Cardiac muscle cell (in vitro differentiated cells and primary cell): ENCODE measurements at places on chromosomes 7 and 10. TPM values are rescaled to one million over a fixed set of nuclear protein-coding genes. Genes with fewer than 3 reads are reported as not detected.

- no peak overlapping the region for H3K27ac ChIP-seq
- H3K4me1 ChIP-seq, result no peaks in the 10 kb centered on the region
- H3K36me3 ChIP-seq, result no peaks in the 10 kb centered on the region
- DNase-seq, result no peak
- no peak overlapping the region for H3K4me3 ChIP-seq
- peaks cover 10% of the 10 kb centered on the region for H3K27me3 ChIP-seq
These were observed 37.0 kb upstream of the EGR2 start for GRCh38 chr10:62852961-62853702.

GRCh38 chr7:143282124-143282523 is 2.6 kb upstream of the TMEM139 start:
- H3K36me3 ChIP-seq, result no peaks in the 10 kb centered on the region
- H3K27ac ChIP-seq, result no peak overlapping the region
- no peak for DNase-seq
- no peak overlapping the region for H3K4me3 ChIP-seq
- H3K4me1 ChIP-seq, result no peaks in the 10 kb centered on the region
- no peaks in the 10 kb centered on the region for H3K27me3 ChIP-seq

The CDC14C gene
- 0.06 TPM in 1 of 2 replicates, not detected in the other for polyA plus RNA-seq

- H3K36me3 ChIP-seq, result no peaks in the 10 kb centered on the region
- no peak overlapping the region for H3K27ac ChIP-seq
- no peak for DNase-seq
- H3K4me3 ChIP-seq, result no peak overlapping the region
- no peaks in the 10 kb centered on the region for H3K4me1 ChIP-seq
- peaks cover 12% of the 10 kb centered on the region for H3K27me3 ChIP-seq
These were observed 3.2 kb downstream of the TES start for GRCh38 chr7:116213361-116214130.

DNA sequence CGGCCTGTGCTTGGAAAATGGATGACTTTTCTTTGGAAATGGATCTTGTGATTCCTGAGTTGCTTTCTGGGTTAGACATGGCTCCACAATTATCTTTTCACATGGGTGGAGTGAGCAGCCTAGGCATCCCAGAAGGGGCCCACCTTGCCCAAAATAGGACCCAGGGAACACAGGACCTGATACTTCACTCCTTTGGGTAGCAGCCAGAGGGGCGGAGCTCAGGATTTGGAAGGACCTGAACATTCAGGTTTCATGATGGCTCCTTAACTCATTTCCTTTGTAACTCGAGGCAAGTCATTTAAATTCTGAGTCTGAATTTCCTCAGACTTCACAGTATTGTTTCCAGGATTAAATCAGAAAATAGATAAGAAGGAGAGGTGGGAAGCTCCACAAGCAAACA is 178.3 kb upstream of the ZMIZ1 start:
- H3K27ac ChIP-seq, result no peak overlapping the region
- no peak for DNase-seq
- H3K36me3 ChIP-seq, result no peaks in the 10 kb centered on the region
- H3K4me1 ChIP-seq, result peaks cover 6% of the 10 kb centered on the region
